Lower lobe of right lung (tissue), 2 donors: ENCODE measurements at places on chromosomes 3 and 15. TPM values are rescaled to one million over a fixed set of nuclear protein-coding genes. Genes with fewer than 3 reads are reported as not detected.

GRCh38 chr15:60673166-60673565, 194.2 kb upstream of the ICE2 start:
- H3K27me3 ChIP-seq = no peaks in the 10 kb centered on the region
- H3K27ac ChIP-seq = no peak overlapping the region
- DNase-seq = no peak

DNA sequence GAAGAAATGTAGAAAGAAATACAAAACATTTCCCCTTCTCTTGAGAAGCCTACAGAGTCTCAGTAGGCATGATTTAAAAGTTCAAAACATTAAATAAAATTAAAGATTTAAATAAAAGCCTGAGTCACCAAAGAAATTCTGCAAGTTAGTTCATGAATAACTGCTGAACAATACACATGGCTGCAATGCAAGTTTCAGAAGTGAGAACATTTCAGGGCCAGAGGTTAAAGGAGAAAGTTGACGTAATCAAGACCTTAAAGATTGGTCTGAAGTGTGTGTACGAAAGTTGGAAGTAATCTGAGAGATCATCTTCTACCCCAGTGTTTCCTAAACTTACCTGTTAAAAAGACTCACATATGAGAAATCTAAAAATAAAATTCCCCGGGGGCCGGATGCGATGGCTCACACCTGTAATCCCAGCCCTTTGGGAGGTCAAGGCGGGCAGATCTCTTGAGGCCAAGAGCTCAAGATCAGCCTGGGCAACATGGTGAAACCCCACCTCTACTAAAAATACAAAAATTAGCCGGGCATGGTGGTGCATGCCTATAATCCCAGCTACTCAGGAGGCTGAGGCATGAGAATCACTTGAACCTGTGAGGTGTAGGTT, 108.7 kb upstream of the PHLDB2 start:
- H3K27me3 ChIP-seq = no peaks in the 10 kb centered on the region
- no peak overlapping the region for H3K27ac ChIP-seq
- H3K4me1 ChIP-seq = no peaks in the 10 kb centered on the region
- H3K4me3 ChIP-seq = no peak overlapping the region

FBXL22 gene
- total RNA-seq = 1.4 TPM

DNA sequence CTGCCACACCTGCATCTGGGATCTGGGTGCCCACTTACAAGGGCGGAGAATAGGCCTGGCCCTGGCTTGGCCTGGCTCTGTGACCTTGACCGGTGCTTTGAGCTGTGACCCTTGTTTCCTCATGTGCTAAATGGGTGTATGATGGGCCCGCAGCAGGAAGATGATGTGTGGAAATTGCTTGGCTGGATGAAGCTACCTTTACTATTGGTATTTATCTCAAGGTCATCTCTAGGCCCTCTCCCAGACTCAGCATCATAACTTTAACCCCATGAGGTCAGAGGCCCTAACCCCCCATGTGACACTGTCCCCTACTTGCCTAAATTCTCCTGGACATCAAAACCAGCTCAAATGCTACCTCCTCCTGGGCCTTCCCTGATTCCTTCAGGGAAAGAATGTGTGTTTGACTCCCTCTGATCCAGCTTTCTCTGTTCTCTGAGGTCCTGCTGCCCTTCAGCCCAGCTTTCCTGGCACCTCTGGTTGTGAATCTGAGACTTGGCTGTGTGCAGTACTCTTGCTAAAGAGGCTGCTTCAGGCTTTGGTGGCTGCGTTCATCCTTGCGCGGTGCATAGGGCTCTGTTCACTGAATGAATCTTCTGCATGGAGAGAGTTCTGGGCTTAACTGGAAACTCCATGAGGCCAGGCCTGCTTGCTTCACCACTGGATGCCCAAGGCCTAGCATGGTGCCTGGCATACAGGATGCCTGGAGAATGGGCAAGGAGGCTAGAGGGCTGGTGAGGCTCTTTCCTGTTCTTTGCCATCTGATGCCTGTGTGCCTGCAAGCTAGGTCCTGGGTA, 25.2 kb upstream of the SLC6A6 start:
- peaks cover 42% of the 10 kb centered on the region for H3K4me1 ChIP-seq
- no peaks in the 10 kb centered on the region for H3K36me3 ChIP-seq

- DNase-seq = no peak
- H3K4me1 ChIP-seq = peaks cover 29% of the 10 kb centered on the region
- peak overlapping the region; percentile 71 for H3K27ac ChIP-seq
- H3K4me3 ChIP-seq = no peak overlapping the region
Measured at GRCh38 chr3:183764847-183765731, 60.3 kb downstream of the MAP6D1 start.

DNA sequence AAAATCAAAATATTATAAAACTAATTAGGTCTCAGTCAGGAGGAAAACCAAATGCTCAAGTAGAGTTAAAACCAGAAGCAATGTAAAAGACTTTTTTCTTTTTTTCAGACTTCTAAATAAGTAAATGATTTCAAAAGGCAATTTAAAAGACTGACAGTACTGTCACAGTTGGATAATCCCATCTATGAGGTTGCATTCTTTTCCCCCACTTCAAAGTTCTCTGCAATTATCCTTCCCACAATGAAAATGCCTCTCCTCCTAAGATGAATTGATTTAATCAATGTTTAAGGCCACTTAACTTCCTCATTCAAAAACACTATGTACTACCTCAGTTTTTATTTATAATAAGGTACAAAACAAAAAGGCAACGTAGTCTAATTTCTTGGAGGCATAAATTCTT, 8.1 kb downstream of the MRPL3 start:
- no peak overlapping the region for H3K4me3 ChIP-seq
- H3K27me3 ChIP-seq = no peaks in the 10 kb centered on the region
- H3K4me1 ChIP-seq = no peaks in the 10 kb centered on the region
- H3K36me3 ChIP-seq = peaks cover 90% of the 10 kb centered on the region
- H3K27ac ChIP-seq = no peak overlapping the region

DNA sequence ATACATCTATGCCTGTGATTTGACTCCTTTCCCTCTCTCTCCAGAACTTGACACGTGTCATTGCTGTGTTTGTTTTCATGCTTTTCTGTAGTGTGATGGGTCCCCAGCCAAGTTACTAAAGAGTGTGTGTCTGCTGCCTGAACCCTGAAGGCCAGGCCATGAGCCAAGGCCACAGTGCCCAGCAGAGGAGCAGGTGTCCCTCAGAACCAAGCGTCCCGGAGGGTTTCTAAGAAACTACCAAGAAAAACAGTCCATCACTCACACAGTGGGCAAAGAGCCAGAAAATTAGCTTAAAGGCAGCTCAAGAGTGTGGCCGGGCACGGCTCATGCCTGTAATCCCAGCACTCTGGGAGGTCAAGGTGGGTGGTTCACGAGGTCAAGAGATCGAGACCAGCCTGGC, 35.2 kb downstream of the FBXO45 start:
- H3K27me3 ChIP-seq = no peaks in the 10 kb centered on the region
- H3K36me3 ChIP-seq = no peaks in the 10 kb centered on the region
- no peak overlapping the region for H3K27ac ChIP-seq
- no peaks in the 10 kb centered on the region for H3K4me1 ChIP-seq
- no peak overlapping the region for H3K4me3 ChIP-seq
- DNase-seq = no peak

DNA sequence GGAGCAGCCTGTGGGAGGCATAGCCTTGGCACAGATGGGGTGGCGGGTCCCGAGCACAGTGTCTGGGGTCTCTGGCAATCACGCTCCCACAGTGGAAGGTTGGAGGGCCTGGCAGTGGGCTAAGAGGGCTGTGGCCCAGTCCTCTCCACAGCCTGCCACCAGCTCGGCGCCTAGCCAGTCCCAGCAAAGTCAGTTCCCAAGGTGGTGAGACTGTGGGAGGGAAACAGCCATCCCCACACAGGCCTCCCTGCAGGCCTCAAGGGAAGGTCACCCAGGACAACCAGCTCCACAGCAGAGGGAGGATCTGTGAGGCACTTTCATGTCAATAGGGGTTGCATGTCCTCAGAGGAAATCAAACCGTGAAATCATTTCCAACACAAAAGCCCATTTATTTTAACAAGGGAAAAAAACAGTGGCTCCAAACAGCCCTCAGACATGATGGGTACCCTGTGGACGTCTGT, 27.6 kb upstream of the LIMD1 start:
- no peak for DNase-seq
- no peak overlapping the region for H3K4me3 ChIP-seq
- peak overlapping the region; percentile 36 for H3K27ac ChIP-seq
- no peaks in the 10 kb centered on the region for H3K36me3 ChIP-seq
- H3K27me3 ChIP-seq = no peaks in the 10 kb centered on the region

- no peak overlapping the region for H3K27ac ChIP-seq
Measured at GRCh38 chr15:32872621-32873283, 154.9 kb downstream of the GREM1 start.

GRCh38 chr3:106821801-106822200, 555.4 kb upstream of the CCDC54 start:
- H3K27me3 ChIP-seq = no peaks in the 10 kb centered on the region
- no peak for DNase-seq
- H3K27ac ChIP-seq = no peak overlapping the region
- H3K36me3 ChIP-seq = no peaks in the 10 kb centered on the region

GRCh38 chr3:191399918-191400317, 61.0 kb upstream of the PYDC2 start:
- H3K4me1 ChIP-seq = no peaks in the 10 kb centered on the region
- no peaks in the 10 kb centered on the region for H3K27me3 ChIP-seq
- H3K4me3 ChIP-seq = no peak overlapping the region
- DNase-seq = no peak
- no peak overlapping the region for H3K27ac ChIP-seq

CSTA gene
- 39.5 TPM for total RNA-seq

C3orf70 gene
- 3.2 TPM for total RNA-seq
